Thyroid gland (tissue), 4 donors: ENCODE measurements at places on chromosomes 3 and 15. TPM values are rescaled to one million over a fixed set of nuclear protein-coding genes. Genes with fewer than 3 reads are reported as not detected.

Gene CLDN11
- 3.2 TPM for total RNA-seq

Gene ERICH6
- total RNA-seq: not detected

Gene CP
- 111 TPM for total RNA-seq

Gene BCL2A1
- 2.0 TPM for total RNA-seq

Gene MUC20
- total RNA-seq: 12.9 TPM

Gene TRIM42
- 0.13 TPM for total RNA-seq

Gene SI
- not detected for total RNA-seq

Gene SEMA3B
- total RNA-seq: 25.6 TPM

Gene CRABP1
- 135 TPM for total RNA-seq

Gene ICE2
- total RNA-seq: 84.5 TPM

Gene TRPM1
- not detected for total RNA-seq

Gene CCR9
- not detected for total RNA-seq

Gene UROC1
- not detected for total RNA-seq
